ENCODE measurements at places on chromosomes 12 and 14.

- DNase-seq = no peak
These were observed 35.0 kb upstream of the DICER1 start for GRCh38 chr14:95192311-95192710.

DNA sequence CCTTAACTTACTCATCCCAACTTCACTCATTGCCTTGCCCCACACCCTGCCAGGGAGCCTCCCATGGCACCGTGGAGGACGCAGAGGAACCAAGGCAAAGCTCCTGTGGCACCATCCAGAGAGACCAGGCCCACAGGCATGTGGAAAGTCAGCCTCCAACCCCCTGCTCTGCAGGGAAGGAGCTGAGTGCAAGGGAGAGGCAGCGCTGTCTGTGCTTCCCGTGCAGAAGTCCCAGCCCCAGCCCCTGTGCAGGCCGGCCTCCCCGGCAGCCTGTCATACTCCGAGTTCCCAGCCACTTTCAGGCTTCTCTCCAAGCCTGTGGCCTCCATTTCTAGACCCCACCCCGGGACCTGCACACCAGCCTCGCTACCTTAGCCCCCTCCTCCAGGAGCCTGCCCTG lies 106.4 kb downstream of the SINHCAF start:
- no peak for DNase-seq

- no peak for DNase-seq
These were observed 86.8 kb downstream of the ITPR2 start for GRCh38 chr12:26746121-26746714.

DNA sequence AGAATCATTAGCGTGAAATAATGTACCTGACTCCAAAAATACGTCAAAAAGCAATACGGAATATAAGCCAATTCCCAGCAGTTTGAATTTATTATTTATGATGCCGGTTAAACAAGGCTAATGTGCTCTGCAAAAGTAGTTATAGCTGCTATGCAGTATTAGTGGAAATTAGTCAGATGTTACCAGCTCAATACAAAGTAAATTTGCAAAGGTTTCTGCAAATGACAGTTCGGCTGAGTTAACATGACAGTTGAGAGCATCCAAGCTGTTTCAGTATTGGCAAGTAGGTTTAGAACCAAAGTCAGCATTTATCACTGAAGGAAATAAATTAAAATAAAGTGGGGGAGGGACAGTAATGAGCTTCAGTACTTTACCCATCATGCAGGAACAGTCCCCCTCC lies 1665.8 kb upstream of the FLRT2 start:
- no peak for DNase-seq

DNA sequence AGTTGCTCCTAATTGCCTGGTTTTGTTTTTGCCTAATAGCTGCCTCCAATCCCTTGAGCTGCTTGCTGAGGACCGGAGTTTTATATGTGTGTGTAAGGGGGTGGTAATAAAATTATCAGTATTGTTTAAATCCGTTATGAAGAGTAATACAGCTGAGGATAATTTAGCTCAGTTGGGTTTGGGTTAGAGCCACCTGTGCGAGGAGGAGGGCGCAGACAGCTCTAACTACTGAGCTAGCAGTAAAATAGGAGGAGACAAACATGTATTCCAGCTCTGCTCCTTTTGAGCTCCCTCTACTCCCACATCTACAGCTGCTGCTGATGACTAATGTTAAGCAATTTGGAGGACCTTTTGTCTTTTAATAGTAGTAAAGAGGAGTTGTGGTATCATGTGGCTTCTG lies 61.5 kb downstream of the SPATS2 start:
- no peak for DNase-seq

GRCh38 chr12:102169922-102170621 lies 27.6 kb downstream of the PMCH start:
- no peak for DNase-seq

DNA sequence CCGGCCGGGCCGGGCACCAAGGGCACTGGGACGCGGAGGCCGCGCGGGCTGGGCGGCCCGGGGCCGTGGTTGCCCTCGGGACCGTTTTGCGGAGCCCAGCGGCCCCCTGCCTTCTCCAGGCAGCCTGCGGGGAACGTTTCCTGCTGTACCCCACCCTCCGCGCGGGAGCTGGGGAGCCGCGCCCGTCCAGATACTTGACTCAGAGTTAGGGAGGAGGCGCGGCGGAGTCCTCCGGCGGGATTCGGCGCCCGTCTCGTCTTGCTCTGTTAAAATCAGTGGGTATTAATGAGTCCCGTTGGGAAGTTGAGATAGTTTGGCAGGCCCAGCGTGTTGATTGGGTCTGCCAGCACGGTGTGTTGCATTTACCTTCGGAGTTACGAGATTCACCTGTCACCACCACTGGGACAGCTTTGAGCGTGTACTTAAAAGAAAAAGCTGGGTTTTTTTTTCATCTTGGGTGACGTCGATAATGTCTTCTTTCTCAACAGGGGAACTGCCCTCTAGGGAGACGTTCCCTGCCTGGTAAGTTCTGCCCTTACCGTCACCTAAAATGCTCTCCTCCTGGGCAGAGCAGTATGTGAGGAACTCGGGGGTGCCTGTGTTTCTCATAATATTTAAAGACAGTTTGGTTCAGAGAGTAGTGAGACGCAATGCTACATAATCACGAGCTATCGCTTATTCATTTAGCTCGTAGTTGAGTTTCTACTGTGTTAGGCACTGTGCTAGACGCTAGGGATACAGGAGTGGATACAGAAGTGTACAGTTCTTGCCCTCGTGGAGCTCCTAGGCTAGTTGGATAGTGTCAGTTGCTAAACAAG lies 596 bp downstream of the DLST start:
- DNase-seq = no peak

GRCh38 chr12:105721051-105721825 lies 390.7 kb downstream of the C12orf75 start:
- DNase-seq = no peak

DNA sequence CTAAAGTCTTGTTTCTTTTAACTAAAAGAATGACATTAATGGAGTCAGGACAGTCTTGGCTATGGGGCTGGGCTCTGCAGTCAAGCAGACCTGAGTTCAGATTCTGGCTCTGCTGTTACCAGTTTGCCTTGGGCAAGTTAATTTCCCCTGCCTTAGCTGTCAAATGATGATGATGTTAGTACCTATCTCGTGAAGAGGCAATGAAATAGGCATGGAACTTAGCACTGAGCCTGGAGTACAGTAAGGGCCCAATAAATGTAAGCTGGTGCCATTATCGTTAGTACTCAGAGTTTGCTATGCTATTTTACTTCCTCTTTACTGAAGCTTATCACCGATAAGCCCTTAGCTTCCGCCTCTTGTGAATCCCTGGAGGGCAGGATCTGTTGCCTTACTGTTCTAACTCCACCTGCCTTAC lies 8.5 kb downstream of the FBXW8 start:
- DNase-seq = no peak

DNA sequence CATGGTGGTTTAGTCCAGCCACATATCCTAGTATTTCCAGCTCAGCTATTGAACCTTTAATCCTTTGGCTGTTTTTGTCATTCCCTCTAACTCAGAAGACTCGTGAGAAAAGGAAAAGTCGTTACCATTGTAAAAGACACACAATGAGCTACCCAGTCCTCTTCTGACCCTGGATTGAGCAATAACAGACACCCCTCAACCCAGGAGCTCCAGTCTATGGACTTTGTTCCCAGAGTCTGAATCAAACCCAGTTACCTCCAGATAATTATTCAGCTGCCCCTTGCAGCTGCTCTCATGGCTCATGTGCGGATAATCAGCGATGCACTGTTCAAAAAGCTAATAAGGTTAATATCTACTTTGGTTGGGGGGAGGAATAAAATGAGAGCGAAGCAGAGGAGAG lies 402.4 kb downstream of the BTG1 start:
- no peak for DNase-seq

GRCh38 chr12:6763380-6763779 lies 2.8 kb upstream of the PTMS start:
- DNase-seq = no peak

GRCh38 chr12:74286254-74286653 lies 251.4 kb upstream of the ATXN7L3B start:
- DNase-seq = no peak

GRCh38 chr14:81234278-81234677 lies 13.5 kb upstream of the GTF2A1 start:
- DNase-seq = no peak

DNA sequence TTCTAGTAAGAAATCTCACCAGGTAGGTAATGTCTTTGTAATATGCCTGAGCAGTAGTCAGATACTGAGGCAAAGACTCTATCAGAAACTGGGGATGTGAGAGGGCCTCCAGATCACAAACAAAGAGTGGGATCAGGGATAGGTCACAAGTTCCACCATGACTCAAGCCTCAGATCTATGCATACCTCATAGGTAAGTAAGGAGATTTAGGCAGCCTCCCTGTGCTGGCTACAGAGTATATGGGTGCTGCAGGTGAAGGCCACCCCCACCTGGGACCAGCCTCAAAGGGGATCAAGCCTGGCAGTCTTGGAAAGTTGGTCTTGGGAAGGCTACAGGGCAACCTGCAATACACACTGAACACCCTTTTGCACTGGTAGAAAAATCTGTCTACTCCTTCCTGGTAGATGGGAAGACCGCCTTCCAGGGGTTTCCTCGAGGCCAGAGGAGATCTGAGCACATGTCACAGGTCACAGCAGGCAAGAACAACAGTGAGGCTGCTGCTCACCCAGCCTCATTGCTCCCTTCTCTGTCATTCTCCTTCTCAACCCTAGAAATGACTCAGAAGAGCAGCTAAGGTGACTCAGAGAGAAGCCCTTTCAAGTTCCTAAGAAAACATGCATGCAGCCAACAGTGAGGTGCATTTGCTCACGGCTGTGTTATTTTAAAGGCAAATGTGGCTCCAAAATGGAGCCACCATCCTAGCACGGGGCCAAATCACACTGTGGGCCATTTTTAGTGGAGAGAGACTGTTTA lies 143.4 kb upstream of the CDKN3 start:
- no peak for DNase-seq

- DNase-seq = no peak
These were observed 240.4 kb upstream of the FAR2 start for GRCh38 chr12:28908646-28909045.

DNA sequence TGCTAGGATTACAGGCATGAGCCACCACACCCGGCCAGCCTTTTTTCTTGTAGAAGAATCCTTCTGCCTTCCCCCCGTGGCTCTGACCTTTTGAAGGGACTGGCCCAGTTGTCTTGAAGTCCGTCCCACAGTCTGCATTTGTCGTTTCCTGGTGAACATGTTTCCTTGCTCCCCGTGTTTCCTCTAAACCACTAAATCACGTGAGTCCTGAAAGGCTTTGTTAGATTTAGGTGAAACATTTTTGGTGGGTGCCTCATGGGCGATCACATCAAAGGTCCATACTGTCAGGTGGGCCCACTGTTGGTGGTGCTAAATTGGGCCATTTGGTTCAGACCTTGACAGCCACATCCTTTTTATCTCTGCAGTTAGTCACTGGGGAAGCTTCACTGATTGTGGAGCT lies 26.3 kb downstream of the MLXIP start:
- DNase-seq = no peak

DNA sequence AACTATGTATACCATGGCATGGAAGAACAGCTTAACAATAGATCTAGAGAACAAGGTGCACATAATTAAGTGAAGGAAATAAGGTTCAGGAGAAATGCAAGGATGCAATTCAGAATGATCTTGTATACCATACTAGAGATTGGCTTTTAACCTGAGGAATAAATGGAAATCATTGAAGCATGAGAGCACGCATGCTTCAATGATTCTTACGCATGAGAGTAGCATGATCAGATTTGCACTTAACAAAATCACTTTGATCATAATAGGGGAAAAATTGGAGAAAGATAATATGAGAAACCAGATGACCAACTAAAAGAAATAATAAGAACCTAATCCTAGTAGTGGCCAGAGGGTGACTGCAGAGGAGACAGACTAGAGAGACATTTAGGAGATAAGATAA lies 133.3 kb upstream of the FSCB start:
- no peak for DNase-seq

- DNase-seq = no peak
These were observed 15.0 kb upstream of the CDKN3 start for GRCh38 chr14:54381821-54382220.

DNA sequence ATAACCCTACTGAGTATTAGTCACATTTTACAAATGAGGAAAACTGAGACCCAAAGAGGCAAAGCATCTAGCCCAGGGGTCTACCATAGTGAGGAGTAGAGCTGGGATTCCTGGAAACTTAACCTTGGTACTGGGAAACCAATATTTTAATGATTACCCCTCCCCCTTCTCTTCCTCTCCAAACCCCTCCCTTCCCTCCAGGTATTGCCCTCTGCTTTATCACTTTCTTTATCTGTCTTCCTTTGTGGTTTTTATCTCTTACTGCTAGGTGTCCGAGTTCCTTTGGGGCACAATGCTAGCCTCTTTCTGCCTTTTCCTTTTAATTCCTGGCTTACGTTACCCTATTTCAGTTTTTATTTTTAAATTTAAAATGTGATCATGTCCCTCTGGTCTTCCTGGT lies 2.8 kb downstream of the GABARAPL1 start:
- no peak for DNase-seq

- no peak for DNase-seq
These were observed 125.3 kb upstream of the PWP1 start for GRCh38 chr12:107560165-107560898.

- no peak for DNase-seq
These were observed 24.2 kb upstream of the NT5DC3 start for GRCh38 chr12:103865151-103865730.

GRCh38 chr14:58752771-58753201 lies 115.0 kb downstream of the DACT1 start:
- no peak for DNase-seq

- DNase-seq = no peak
These were observed 108.5 kb downstream of the ANO6 start for GRCh38 chr12:45324391-45324790.

DNA sequence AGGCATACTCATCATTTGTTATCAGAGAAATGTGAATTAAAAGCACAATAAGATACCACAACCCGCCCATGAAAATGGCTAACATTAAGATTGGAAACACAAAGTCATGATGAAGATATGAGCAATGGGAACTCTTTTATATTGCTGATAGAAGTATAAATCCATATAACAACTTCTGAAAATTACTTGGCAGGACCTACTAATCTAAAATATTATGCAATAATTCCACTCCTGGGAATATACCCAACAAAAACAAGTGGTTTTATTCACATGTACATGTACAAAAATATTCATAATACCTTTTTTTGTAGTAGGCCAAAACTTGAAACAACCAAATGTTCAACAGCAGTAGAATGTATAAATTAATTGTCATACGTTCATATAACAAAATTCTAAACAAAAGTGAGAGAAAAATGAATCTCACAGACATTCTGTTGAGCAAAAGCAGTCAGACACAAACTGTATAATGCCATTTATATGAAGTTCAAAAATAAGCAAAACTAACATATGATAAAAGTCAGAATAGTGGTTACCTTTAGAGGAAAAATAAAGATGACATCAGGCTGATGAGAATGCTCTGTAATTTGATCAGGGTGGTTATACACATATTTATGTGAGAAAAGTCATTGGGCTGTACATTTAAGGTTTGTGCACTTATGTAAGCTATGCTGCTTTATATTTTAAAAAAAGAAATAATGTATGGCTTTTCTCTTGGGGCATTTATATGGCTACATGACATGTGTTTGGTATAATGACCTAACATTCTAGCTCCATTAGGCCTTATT lies 309.2 kb upstream of the KITLG start:
- DNase-seq = no peak

All from activated CD4-positive, CD25-positive, alpha-beta regulatory T cell treated with anti-CD3 and anti-CD28 coated beads, Interleukin-2, amount 50 U/mL, for 72 hours (primary cell).